ENCODE measurements at places on chromosomes 12 and 14. TPM values are rescaled to one million over a fixed set of nuclear protein-coding genes. Genes with fewer than 3 reads are reported as not detected.
A peak's percentile ranks its signal among the peaks of the same experiment; 100 is the strongest.

DNA sequence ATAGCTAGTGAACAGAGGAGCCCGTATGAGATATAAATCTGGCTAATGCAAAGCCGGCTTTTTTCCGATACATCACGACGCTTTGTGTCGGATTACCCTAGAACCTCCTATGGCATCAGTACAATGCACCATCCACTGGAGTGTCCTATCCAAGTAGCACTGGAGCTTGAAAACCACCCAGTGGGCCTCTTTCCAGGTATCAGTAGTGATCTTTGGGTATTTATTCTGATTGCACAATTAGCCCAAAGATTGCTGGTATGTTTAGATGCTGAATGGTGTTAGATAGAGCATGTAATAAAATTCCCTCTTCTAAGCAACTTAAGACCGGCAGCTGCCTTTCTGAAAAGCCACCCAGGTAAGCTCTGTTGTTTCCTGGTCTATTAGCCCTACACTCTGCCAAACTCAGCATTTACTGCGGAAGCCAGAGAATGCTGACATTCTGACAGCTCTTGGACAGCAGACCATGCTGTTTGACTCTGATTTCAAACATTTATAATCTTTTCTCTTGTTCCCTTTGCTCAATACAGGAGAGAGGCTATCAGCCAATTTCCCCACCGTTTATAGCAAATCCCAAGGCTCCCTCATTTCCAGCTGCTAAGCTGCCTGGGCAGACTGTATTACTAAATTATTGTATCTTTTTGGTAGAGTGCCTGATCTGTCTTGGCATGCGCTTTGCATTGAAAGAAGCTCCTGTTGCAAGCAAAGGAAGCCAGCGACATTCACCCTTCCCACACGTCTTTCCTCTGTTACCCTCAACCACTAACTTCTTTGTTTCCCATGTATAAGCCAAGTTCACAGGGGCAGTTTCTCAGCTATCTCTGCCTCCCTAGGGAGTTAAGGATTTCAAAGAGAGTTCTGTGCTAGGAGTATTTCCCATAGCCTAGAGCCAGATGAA, 388.3 kb upstream of the GARIN6 start:
- H3K27me3 ChIP-seq, result no peaks in the 10 kb centered on the region
- DNase-seq, result no peak
- H3K4me1 ChIP-seq, result no peaks in the 10 kb centered on the region
- H3K4me3 ChIP-seq, result no peak overlapping the region
- H3K27ac ChIP-seq, result no peak overlapping the region

Gene NRL
- total RNA-seq, result 2.7 TPM

Gene HOXC12
- not detected for total RNA-seq

GRCh38 chr14:77339407-77339806, 18.6 kb downstream of the GSTZ1 start:
- no peaks in the 10 kb centered on the region for H3K27me3 ChIP-seq
- no peak for DNase-seq
- H3K36me3 ChIP-seq, result peaks cover 5% of the 10 kb centered on the region
- H3K27ac ChIP-seq, result no peak overlapping the region
- no peak overlapping the region for H3K4me3 ChIP-seq
- H3K4me1 ChIP-seq, result no peaks in the 10 kb centered on the region

DNA sequence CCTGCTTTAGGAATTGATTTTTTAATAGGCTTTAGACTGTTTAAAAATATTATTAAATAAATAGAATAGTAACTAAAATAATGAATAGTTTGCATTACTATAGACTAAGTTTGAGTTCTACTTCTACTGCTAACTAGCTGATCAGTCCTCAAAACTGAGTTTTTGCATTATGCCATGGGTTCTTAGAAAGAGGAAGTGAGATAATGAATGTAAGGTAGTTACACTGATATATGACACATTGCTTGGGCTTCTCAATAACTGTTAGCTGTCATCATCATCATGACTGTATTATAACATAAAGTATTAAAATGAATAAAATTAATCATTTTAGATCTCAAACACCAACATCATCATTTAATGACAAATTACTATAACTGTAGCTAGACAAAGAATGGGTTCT, 949.7 kb downstream of the TRHDE start:
- no peak overlapping the region for H3K27ac ChIP-seq
- H3K27me3 ChIP-seq, result no peaks in the 10 kb centered on the region
- DNase-seq, result no peak
- H3K4me1 ChIP-seq, result no peaks in the 10 kb centered on the region

Gene CMKLR1
- 0.27 TPM for total RNA-seq

- H3K4me1 ChIP-seq, result no peaks in the 10 kb centered on the region
- H3K27me3 ChIP-seq, result peaks cover 8% of the 10 kb centered on the region
- no peak overlapping the region for H3K4me3 ChIP-seq
- DNase-seq, result no peak
- H3K27ac ChIP-seq, result no peak overlapping the region
- no peaks in the 10 kb centered on the region for H3K36me3 ChIP-seq
Observed at GRCh38 chr12:114975640-114976310, 291.8 kb upstream of the TBX3 start.

- no peak for DNase-seq
- no peaks in the 10 kb centered on the region for H3K36me3 ChIP-seq
- H3K27ac ChIP-seq, result no peak overlapping the region
- H3K27me3 ChIP-seq, result no peaks in the 10 kb centered on the region
- H3K4me3 ChIP-seq, result peak overlapping the region; percentile 88
- H3K4me1 ChIP-seq, result peaks cover 14% of the 10 kb centered on the region
Observed at GRCh38 chr12:15910468-15910863, 666 bp upstream of the DERA start.

Gene LAG3
- 0.75 TPM for total RNA-seq

Gene SLC7A7
- 2.6 TPM for total RNA-seq

DNA sequence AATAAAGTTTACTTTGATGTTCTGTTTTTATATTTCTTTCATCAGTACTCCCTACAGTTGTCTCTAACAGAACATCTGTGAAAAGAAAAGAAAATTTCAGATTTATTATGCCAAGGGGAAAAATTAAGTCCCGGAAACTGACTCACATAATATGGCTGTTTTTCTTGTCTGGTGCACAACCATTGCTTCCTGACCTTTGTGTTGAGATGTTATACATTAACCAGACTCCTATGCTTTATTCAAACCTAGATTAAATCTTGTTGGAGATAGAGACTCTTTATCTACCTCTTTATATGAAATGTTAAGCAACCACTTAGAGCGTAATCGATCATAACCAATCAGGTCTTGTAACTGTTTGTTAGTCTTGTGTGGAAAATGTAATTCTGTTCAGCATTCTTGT, 37.6 kb upstream of the BICD1 start:
- H3K4me3 ChIP-seq, result no peak overlapping the region
- DNase-seq, result no peak
- H3K27ac ChIP-seq, result no peak overlapping the region
- H3K36me3 ChIP-seq, result no peaks in the 10 kb centered on the region
- no peaks in the 10 kb centered on the region for H3K4me1 ChIP-seq
